ENCODE measurements at places on chromosomes 6 and 20.

- DNase-seq = no peak
Observed at GRCh38 chr6:7806711-7807110, 80.8 kb downstream of the BMP6 start.

DNA sequence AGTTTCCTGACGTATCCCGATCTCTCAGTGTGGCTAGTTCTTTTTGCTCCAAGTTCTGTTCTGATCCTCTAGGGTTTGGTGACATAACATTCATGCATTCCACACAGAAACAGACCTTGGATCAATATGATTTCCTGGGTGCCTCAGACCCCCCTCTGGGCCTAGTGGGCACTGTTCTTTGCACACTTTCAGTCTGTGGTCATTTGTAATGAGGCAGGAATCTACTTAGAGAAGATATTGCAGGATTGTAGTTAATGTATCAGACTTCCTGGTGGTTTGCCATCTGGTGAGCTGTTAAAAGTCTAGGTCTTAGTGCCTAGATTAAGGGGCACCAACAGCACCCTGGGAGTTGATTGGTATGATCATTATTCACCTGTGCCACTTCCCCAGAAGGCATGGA lies 7.5 kb downstream of the BEND6 start:
- no peak for DNase-seq

DNA sequence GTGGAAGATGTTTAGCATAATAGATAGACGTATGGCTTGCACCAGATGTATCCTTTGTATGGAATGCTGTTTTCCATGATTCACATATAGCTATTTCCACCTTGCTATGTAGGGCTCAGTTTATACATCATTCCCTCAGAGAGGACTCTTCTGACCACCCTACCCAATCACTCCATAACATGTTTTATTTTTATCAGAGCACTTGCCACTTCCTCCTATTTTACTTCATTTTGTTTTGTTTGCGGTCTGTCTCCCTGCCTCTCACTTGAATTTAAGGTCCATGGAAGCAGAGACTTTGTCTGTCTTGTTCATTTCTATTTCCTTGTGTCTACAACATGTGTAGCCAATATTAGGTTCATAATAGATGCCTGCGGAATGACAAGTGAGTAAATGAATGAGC lies 266.9 kb upstream of the CITED2 start:
- no peak for DNase-seq

- DNase-seq = no peak
Observed at GRCh38 chr6:40315060-40315459, 272.1 kb downstream of the LRFN2 start.

DNA sequence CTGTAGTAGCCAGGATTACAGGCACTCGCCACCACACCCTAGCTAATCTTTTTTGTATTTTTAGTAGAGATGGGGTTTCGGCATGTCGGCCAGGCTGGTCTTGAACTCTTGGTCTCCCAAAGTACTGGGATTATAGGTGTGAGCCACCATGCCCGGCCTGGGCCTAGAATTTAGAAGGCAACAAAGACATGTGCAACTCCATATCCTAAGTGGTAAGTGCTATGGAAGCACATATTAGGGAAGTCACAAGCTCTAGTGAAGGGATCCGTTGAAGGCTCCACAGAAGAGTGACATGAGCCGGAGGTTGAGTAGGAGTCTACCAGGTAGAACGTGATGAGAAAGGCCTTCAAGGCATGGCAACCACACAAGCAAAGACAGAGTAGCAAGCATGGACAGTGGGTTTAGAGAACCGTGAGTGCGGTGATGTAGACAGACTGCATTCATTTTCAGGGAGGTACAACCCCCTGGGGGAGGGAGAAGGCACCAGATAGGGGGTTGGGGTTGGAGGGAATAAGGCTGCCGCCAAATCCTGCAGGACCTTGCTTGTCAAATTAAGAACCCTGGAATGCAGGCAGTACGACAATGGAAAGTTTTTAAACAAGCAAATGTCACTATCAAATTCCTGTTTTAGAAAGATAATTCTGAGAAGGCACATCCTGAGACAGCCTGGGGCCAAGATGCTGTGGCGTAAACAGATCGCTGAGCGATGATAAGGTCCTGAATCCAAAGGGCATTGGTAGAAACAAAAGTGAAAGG lies 50.2 kb downstream of the ARHGAP18 start:
- no peak for DNase-seq

DNA sequence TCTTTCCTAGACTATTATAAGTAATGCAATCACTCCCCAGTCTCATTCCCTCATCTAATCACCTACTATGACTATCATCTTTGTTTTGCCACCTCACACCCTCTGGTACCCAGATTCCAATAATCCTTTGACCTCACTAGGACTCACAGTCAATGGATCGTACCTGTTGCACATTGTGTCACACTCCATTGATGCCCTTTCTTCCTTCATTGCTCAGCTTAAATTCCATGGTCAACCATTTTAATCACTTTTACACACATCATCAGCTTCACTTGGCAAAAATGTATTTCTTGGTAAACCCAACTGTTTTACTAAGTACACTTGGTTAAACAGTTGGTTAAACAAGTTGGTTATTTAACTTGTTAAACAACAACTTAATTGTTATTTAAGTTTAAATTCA lies 44.0 kb downstream of the CEP162 start:
- no peak for DNase-seq

DNA sequence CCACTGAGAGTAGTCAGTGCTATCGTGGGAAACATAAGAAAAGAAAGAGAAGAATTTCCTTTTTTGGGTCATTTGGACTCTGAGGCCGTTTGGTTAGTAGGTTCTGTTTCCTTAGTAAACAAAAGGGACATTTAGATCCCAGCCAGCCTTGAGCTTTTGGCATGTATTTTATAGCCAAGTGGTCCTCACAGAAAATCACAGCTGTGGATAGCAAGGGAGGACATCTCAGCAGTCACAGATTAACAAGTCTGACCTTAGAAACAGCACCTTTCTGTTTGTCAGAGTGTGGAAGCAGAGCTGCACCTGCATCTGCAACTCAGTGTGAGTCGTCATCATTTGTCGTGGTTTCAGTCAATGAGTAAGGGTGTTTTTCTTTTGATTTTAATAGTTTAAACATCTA lies 40.5 kb downstream of the FAM120B start:
- DNase-seq = no peak

DNA sequence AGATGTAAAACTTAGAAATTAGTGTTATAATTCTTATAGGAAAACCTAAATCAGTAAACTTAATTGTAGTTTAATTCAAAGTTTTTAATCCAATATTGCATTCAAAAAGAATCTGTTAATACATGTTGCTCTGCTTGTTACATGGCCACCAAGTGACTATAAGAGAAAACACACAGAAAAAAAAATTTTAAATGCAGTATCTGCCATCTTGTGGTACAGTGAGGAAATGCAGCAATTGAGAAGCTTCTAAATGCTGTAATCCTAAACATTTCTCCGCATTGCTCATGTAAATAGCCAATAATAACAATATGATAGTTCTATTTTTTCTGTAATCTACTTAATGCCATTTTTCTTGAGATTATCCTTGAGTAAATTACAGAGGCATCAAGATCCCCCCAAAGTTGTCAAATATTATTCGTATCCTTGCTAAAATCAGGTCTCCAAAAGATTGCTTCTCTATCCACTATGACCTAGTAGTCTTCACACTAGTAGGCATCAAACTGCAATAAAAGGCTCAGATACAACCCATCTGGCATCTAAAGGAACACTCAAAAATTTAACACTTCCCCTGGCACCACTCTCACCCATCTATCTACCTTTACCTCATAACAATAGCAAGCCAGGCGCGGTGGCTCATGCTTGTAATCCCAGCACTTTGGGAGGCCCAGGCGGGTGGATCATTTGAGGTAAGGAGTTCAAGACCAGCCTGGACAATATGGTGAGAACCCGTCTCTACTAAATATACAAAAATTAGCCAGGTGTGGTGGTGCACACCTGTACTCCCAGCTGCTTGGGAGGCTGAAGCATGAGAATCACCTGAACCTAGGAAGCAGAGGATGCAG lies 34.6 kb downstream of the HDAC2 start:
- DNase-seq = peak; percentile 52

- DNase-seq = no peak
Observed at GRCh38 chr6:151325075-151326050, 66.0 kb downstream of the ZBTB2 start.

DNA sequence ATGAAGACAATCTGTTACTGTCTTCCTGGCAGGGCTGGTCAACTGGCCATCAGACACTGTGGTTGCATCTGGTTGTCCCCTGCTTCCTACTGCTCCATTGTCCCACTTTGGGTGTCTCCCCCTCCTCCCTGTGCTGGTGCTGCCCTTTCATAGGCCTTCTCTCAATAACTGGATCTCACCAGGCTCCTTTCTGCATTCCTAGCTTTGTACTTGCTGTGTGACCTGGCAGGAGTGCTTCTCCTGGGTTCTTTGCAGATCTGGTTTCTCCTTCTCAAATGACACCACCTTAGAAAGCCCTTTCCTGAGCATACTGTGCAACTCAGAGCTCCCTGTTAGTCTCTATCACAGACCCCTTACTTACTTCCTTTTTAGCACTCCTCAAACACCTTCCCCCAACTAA lies 223.0 kb downstream of the BCKDHB start:
- no peak for DNase-seq

DNA sequence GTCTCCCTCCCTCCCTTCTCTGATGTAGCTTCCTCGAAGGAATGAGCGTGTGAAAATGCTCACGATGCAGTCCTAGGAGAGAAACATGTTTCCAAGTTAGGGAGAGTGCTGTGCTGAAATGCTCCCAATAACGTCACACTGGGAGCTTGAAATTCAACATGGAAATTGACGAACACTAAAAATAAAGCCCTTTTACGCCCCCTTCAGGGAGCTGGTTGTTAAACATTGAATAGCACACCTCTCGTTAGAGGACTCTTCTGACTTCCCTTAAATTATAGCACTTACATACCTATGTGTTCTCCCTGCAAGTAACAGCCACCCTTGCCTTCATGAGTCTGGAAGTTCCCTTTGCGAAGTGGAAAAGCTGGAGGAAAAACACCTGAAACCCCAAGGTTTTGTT lies 88.6 kb downstream of the BFSP1 start:
- no peak for DNase-seq
